ENCODE measurements at places on chromosomes 1 and 21.

- no peak for DNase-seq
Measured at GRCh38 chr1:111541721-111542120, 38.3 kb upstream of the ADORA3 start.

GRCh38 chr1:56508523-56508983, 70.8 kb downstream of the PLPP3 start:
- no peak for DNase-seq

GRCh38 chr21:33931799-33932390, 16.3 kb upstream of the ATP5PO start:
- DNase-seq, result no peak

GRCh38 chr1:99851850-99852454, 1.8 kb downstream of the AGL start:
- DNase-seq, result no peak

DNA sequence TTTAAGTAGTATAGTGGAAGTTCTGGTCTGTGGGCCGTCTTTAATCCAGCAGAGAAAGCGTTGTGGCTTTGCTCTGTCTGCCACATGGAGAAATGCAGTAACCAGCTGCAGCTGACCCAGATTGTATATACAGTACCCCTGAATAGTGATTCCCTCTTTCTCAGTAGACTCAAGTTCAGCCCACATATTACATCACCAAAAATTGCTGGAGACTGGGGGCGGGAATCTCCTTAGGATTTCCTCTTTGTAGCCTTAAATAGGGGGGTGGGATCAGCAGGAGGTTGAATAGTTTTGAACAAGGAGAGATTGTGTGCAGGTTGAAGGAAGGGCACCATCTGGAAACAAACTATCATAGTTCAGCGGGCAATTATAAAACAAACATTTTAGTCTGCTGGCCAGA, at the start of gene ANGPTL1:
ANGPTL1 (minus strand) TSS at position 134 of the 400 bp plus-strand sequence. CDS start 5,301 bp downstream, outside the sequence.
- DNase-seq, result no peak

GRCh38 chr1:1358433-1359271, at the start of gene MXRA8:
Gene MXRA8 (minus strand): TSS chr1:1358555. CDS start chr1:1358504, 51 bp downstream.
- no peak for DNase-seq

DNA sequence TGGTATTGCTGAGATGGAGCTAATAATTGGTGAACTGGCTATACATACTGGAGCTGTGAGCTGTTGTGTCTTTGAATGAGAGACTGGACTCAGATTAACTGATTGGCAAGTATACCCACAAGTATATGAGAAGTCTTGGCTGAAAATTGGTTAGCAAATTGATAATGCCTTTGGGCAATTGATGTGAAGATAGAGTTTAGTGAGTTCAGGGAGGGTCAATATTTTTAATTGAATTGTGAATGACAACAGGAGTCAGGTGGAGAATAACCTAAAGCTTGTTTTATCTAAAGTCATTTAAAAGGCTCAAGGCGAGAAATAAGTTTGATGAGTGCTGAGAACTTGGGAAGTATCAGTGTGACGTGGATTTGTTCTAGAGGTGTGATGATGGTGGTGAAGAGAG, 27.5 kb downstream of the NCAM2 start:
- DNase-seq, result no peak

- DNase-seq, result no peak
Measured at GRCh38 chr1:44401256-44402228, 3.5 kb upstream of the RNF220 start.

Data from activated CD8-positive, alpha-beta memory T cell treated with anti-CD3 and anti-CD28 coated beads for 1 hour (primary cell).